H54 (cell line): ENCODE measurements at places on chromosomes 4 and X.

DNA sequence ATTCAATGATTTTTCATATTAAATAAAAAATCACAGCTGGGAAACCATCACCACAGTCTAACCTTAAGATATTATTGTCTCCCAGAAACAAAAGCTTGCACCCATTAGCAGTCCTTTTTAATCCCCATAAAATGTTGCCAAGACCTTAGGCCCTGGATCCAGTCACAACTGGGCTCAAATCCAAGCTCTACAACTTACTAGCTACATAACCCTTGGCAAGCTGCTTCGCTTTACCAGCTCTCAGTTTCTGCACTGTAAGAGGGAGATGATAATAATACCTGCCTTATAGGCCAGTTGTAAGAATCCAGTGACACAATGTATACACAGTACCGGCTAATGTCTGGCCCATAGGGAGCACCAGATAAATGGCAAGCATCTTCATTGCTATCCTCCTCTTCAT, 400.9 kb upstream of the FGF13 start:
- DNase-seq = no peak

DNA sequence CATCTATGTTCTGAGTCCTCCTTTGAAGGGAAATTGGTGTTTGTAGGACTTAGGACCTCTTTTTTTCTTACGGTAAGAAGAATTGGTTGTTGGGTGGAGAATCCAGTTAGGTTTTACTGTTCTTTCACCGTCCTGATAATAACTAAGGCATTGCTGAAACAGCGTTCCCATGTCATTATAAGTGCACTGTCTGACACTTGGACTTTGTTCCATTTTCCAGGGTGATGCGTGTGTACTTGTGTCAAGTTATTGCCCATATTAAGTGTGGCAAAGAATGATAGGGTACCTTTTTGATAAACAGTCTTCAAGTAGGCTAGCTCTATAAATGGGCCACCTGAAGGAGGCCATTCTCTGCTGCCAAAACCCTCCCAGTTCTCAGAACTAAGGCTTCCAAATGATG, 119.7 kb downstream of the AASDH start:
- DNase-seq = no peak

DNA sequence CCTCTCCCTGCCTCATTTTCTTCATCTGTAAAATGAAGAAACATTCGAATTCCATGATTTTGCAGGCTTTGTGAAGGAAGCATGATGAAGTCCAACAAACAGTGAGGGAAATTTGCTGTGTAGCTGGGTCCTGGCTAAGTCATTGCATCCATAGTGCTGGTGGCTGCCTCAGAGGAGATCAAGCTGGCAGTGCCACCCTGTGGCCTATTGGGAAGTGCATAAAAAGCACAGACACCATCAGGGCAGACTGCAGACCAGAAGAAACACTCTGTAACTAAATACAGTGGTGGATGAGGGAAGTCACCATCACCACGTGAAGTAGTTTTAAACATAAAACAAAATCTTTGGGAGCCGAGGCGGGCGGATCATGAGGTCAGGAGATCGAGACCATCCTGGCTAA, 40.7 kb upstream of the DDX3X start:
- DNase-seq = no peak

DNA sequence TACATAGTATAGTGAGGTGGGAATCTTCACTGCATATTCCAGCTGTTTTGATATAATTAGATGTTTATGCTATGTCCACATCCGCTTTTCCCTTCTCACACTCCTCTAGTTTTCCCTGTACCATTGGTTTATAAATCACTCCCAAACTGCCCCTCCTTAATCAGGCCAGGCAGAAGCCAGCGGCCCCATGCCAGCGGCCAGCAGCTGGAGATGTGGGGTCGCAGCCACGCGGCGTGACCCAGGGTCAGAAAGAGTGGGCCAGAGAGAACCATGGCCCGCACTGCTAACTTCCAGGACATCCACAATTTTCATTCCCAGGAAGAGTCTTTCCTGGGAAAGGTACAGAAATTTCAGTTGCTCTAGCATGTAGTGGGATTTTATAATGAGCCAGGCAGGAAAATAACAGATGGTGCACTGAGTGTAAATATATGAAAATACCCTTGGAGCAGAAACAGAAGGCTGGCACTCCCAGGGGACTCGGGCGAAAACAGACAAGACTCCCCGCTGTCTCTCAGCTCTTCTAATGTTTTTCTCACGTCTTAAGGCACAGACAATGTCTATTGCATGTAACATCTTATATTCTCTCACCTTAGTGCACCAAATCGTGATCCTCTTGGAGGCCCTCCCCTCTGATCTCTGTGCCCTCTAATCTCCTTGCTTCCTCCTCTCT, 145.9 kb upstream of the ZFP42 start:
- DNase-seq = no peak

GRCh38 chrX:66035667-66036066, 4.2 kb downstream of the VSIG4 start:
- DNase-seq = no peak

DNA sequence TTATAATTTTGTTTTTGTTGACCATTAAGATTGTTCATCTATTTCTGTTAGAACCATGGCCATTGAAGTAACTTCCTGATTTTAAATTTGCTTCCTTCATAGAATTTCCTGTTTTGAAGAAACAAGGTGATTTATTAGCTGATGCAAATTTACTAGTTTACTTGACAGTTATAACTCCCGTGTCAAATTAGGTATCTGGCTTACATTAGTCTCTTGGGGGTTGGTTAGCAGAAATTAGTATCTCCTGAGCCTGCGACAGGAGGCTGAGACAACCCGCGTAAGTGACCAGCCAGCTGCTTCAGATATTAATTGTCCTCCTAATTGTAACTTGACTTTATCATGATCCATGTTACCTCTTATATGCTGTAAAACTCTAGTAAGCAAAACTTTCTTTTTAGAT, 154.3 kb downstream of the CFAP299 start:
- DNase-seq = no peak

GRCh38 chr4:151798678-151799416, 38.0 kb upstream of the GATB start:
- DNase-seq = no peak

DNA sequence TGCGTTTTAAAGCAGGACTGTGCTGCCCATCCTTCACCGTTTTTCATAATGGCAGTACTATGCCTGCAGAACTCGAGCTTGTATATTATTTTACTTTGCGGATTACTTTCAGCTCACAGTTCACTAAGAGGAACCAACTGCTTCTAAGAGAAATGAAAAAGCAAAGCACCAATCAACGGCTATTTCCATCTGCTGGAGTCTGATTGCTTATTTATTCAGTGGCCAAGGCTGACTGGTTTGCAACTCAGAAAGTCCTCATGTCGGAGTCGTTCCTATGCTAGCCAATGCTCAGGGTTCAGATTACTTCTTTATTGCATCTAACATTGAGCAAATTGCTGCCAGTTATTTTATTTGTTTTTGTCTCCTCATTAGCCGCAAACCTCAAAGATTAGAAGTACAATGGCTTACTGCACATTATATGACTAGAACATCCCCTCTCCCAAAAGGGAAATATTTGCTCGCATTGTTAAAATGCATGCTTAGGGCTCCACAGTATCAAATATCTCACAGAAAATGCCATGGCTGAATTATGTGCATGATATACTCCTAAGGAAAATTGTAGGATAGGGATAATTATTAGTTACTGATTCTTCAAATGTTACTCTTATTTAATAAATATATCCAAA, 1628.2 kb upstream of the ADGRL3 start:
- DNase-seq = no peak

- no peak for DNase-seq
Observed at GRCh38 chr4:139532947-139533346, 23.1 kb downstream of the SETD7 start.

- DNase-seq = no peak
Observed at GRCh38 chr4:187378441-187378840, 617.1 kb upstream of the ZFP42 start.

GRCh38 chr4:22514001-22514400, 1.9 kb downstream of the ADGRA3 start:
- DNase-seq = no peak

DNA sequence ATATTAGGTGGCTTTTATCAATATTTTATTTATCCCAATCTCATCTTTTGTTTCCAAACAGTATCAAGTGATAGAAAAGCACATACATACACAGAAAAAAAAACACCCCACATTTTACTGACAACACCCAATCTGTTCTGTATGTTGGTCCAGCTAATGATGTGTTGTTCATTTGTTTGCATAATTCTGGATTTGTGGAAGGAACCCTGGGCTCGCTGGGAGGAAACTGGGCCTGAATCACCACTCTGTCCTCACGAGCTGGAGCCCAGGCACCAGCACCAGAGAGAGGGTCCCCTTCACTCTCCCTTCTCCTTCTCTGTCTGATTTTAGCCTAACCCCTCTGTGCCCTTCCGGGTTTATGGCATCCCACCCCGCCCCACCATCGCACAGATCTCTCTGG, 79.8 kb downstream of the PSAPL1 start:
- no peak for DNase-seq

DNA sequence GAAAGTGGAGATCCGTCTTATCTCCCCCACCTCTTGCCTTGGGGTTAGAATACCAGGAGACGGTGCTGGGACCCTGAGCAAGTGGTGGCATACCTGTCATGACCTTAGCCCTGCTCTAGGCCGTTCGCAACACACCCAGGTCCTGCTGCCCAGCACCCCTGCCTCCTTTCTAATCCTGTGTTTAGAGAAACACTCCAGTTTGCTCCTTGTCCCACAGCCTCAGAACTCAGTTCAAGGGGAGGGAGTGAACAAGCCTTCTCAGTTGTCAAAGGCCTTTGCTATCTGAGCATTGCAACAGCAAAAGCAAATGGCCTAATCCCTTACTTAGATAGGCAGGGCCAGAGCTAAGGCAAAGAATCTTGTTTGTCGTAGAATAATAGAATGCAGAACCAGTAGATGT, 67.9 kb downstream of the CHRNA9 start:
- no peak for DNase-seq

- DNase-seq = no peak
Observed at GRCh38 chr4:42149004-42149403, 3.5 kb downstream of the BEND4 start.

DNA sequence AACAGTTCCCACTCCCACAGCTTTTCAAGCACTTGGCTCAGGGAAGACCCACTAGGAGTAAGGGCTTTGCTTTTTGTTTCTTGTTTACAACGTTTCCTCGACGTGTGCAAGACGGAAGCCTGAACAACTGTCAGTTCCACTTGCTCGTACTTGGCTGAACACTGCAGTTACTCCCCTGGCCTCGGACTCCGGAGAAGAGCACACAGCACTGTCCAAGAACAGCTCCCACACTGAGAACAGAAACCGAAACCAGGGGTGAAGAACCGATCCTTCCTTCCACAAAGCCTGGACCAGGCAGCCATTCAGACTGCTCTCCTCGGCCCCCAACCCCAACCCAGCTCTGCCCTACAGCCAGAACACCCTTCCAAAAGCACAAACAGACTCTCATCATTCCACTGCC, 25.5 kb downstream of the IRF2 start:
- peak; percentile 37 for DNase-seq

DNA sequence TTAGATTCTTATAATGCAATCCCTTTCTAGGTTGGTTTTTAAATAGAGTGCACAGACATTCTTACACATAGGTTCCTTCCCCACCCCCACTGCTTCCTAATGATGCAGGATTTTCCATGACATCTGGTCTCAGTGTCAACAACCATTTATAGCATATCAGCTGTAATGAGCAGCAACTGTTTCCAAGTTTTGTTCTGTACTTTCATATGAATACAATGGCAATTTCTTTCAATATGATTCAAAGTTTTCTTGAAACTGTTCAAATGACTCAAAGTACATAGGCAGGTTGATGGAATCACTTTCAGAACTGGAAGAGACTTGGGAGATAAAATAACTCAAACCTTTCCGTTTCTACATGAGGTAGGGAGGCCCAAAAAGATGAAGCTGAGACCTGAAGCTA, 220.7 kb downstream of the CAMK2D start:
- DNase-seq = no peak

- DNase-seq = no peak
Observed at GRCh38 chrX:35728481-35728880, 69.7 kb upstream of the MAGEB16 start.

DNA sequence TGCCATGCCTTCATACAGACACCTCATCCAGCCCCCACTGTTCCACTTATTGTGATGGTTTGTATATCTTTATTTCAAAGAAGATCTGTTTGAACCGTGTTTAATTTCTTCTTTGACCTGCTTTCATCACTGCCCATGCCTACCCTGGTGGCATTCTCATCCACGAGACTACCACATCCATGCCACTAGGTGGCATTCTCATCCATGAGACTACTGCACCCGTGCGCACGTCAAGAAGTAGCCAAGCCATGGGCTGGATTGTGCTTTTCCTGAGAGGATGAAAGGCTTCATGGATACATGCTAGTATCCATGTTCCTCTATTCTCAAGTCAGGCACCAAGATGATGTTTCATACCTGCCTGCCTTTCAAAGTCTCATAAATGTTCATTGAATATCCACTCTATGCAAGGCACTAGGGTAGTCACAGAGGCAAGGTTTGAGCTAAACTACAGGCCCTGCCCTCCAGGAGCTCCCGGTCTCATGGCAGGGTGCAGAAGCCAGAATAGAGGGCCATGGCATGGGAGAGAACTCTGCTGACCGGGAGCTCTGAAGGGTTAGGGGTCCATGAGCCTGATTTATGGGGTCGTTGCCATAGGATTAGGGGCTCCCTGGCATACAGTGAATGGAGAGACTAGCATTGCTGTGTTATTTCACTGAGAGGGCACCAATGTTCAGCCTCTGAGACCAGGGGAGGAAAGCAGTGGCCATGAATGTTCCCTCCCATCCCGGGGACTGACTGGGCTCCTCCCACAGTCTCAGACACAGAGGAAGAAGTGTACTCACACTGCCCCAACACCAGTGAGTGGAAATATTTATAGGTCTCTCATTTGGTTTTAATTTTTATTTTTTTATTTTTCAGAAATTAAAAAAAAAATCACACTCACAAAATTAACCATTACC, 24.8 kb upstream of the EOLA2 start:
- DNase-seq = peak; percentile 10

DNA sequence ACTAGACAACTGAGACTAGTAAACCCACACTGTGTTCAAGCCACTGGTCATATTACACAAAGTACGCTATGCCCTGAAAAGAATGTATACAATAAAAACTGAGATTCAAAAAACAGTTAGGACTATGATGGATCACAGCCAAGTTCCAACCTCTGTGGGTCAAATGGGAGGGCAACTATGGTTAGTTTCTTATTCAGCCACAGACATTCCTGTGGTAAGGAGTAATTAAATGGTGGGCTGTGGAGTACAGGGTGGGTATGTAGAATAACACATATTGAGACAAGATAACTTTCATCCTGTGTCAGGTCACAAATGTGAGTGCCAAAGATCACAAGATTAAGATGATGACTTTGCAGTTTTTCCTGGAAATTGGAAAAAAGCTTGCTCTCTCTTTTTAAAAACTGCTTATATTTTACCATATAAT, 167.2 kb downstream of the NPNT start:
- no peak for DNase-seq

DNA sequence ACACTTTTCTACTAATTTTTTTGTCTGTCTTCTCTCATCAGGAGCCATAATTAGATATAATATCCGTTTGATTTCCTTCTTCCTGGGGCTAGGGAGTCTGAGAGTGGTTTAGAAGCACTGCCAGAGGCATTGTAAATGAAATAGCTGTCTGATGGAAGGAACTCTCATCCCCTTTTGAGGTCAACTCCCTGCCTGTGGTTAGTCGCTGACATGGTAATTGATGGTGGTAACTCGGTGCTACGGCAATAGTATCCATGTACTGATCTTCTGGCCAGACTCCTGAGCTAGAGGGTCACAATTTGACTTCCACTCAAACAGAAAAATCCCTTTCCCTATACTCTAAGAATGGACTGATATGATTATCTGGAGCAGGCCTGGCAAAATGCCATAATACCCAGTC, 108.1 kb upstream of the TRPC5 start:
- no peak for DNase-seq

GRCh38 chr4:138663883-138664282, 351.7 kb upstream of the NOCT start:
- DNase-seq = no peak
